ENCODE measurements at places on chromosomes 4 and X.

- no peak for DNase-seq
Observed at GRCh38 chrX:49748211-49748956, 52.6 kb upstream of the PAGE1 start.

DNA sequence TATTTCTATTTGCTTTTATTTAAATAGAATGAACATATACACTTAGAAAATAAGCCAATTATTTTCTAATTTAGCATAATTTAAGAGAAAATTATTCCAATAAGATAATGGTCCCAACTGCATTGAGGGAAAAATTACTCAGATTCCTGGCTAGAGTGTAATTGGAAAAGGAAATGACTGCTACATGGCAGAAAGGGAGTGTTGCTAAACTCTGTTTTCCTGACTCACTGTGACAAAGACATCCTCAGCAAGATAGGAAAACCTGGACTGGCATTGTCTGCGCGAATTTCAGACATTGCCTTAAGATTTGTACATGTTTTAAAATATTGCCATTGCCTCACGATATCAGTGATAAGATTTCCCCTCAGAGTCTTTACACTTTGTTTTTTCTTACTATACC is 8.2 kb downstream of the TNIP3 start:
- peak; percentile 70 for DNase-seq

DNA sequence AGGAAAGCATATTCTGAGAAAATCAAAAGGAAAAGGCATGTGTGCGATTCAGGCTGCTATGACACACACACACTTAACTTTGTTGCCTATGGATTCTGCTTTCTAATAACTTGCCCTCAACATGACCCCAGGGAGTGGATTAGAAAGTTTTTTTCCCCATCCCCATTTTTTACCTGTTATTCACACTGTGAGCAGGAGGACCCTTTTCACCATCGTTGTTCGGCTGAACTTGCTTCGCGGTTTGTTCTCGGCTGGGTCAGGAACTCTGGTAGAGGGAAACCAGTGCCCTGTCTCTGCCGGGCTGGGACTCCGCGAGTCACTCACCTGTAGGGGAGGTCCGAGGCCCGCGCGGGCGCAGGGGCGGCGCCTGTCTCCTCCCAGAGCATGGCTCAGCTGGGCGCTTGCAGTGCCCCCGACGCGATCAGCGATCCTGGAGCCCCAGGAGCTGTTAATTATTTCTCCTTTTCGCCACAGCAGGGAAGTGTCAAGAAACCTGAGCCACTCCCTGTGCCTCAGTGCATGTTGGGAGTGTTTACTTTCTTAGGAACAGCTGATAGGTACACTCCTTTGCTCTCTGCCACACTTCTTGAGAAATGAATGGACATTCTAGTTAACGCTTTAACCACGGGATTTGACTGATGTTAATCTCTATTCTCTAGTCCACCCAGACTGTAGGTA is at the start of gene RASSF6:
TSS of gene RASSF6 (minus strand) at position 322 of the 678 bp plus-strand sequence. CDS start 8,641 bp downstream, outside the sequence.
- peak; percentile 70 for DNase-seq

- no peak for DNase-seq
Observed at GRCh38 chrX:123822965-123823364, 36.9 kb upstream of the XIAP start.

DNA sequence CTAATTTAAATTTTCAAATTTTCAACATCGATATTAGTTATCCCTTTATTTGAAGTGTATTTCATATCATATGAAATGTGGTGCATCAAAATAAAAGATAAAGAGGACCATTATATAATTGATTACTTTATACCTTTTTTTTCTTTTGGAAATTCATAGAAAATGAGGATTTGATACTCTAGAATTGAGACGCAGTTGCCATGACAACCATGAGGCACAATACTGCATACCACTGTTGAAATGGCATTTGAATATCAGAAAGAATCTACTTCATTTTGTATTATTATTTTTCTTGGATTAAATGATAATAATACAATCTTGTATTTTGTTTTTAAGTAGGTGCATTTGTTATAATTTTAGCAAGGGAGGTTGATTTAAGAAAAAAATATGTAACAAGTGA is 323.1 kb downstream of the PCDH18 start:
- no peak for DNase-seq

GRCh38 chr4:67522230-67522629 is 23.1 kb downstream of the CENPC start:
- DNase-seq: no peak
